NB4 (cell line): ENCODE measurements at places on chromosomes 1 and 21.
A peak's percentile ranks its signal among the peaks of the same experiment; 100 is the strongest.

DNA sequence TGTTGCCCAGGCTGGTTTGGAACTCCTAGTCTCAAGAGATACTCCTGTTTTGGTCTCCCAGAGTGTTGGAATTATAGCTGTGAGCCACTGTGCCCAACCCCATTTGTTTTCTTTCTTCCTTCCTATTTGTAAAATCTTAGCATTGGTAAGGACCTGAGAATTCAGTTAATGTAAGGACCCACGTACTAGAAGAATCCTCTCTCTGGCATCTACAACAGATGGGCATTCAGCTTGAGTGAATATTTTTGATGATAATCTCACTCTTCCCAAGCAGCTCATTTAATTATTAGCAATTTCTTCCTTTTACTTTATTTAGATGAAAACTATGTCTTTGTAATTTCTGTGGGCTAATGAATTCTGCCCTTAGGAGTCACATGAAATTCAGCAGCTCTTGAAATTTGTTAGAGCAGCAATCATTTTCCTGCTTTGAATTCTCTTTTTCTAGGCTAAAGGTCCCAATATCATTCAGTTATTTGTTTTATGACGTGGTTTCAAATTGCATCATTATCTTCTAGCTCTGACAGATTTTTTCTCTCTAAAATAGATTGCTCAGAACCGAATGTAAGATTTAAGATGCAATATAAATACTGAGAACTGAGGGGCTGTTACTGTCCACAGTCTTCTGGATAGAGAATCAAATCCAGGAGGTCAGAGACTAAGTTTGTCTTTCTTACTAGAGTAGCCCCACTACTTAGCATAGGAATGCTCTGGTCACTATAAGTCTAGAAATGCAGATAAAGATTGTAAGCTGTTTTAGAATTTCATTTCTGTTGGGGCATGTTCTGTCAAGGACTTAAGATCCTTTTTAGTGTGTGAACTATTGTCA is 59.4 kb downstream of the EPB41 start:
- no peak for DNase-seq

DNA sequence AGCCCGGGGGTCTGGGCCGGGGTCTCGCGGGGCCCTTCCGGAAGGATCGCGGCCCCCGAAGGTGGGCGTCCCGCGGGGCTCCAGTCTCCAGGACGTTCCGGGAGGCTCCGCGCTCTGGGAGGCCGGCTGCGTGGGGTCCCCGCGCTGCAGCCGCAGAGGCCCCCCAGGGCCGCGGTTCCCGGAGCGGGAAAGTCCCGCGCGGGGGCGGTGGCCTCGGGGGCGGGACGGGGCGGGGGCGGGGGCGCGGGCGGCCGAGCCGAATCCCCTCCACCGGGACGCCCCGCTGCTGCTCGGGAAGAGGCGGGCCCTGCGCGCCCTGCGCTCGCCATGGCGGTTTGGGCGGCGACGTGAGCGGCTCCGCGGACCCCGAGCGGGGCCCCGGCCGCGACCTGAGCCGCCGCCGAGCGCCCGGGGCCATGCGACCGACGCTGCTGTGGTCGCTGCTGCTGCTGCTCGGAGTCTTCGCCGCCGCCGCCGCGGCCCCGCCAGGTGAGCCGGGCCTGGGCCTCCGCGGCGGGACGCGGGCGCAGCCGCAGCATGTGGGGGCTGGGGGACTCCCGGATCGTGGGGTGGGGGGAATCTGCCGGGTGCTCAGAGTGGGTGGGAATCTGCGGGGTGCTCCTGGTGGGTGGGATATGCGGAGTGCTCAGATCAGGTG is at the start of gene IFNGR2:
Gene IFNGR2, plus strand, starts transcription at position 286 of the 658 bp plus-strand sequence. Its CDS starts 131 bp downstream, at position 417.
- peak; percentile 66 for DNase-seq

DNA sequence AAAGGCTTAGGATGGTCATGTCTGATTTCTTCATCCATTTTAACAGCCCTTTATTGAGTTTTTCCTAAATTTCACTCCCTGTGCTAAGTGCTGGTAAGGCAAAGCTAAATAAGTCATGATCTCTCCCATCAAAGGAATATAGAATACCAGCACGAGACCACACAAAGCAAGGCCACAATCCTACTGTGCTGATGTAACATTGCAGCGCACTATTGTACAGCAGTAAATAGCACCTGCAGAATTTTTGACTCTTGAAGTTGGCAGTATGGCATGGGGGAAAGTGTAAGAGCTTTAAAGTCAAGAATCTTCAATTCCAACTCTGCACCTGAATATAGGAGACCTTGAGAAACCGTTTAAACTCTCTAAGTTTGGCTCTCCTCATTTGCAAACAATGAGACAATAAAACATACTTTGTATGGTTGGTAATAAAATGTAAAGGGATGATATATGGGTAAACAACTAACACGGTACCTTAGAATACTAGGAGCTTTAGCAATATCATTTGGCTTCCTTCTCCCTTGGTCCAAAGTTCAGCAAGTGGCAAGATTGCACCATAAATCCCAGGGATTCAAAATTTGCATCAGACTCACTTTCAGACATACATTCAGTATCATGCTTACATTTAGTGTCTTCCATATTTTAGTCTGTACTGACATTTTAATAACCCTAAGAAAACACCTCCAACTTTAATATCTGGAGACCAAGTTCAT is 132.9 kb upstream of the PRDX6 start:
- no peak for DNase-seq

GRCh38 chr1:108080448-108080847 is 115.5 kb upstream of the VAV3 start:
- DNase-seq = no peak

DNA sequence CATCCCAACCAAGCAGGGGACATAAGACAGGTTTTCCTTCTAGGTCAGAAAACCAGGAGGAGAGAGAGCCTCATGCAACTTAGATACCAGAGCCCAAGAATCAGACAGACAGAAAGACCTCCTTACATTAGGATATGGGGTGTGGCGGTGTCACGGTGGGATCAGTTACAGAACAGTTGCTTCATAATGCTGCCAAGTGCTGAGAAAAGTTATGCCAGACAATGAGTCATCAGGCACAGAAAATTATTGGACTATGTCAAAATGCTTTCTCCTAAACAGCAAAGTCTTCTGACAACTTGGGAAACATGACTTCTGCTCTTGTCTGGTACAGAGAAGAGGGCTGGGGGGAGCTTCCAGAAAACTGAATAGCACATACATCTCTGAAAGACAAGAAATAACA is 1120.2 kb upstream of the TMPRSS15 start:
- DNase-seq = peak; percentile 15

GRCh38 chr1:1325288-1326074 is 879 bp downstream of the CPTP start:
- no peak for DNase-seq

GRCh38 chr1:155961937-155962336 is 16.4 kb downstream of the ARHGEF2 start:
- DNase-seq = peak; percentile 49

- DNase-seq = peak; percentile 23
Observed at GRCh38 chr1:212718499-212718898, 18.9 kb upstream of the BATF3 start.

DNA sequence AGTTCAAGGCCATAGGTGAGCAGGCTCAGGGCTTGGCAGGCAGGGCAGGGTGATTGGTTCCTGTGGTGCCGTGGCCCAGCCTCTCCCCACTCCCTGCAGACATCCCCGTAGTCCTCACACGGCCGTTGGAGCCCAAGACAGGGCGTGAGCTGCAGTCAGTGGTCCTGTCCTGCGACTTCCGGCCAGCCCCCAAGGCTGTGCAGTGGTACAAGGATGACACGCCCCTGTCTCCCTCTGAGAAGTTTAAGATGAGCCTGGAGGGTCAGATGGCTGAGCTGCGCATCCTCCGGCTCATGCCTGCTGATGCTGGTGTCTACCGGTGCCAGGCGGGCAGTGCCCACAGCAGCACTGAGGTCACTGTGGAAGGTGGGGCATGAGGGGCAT is 71.9 kb downstream of the OBSCN start:
- no peak for DNase-seq

DNA sequence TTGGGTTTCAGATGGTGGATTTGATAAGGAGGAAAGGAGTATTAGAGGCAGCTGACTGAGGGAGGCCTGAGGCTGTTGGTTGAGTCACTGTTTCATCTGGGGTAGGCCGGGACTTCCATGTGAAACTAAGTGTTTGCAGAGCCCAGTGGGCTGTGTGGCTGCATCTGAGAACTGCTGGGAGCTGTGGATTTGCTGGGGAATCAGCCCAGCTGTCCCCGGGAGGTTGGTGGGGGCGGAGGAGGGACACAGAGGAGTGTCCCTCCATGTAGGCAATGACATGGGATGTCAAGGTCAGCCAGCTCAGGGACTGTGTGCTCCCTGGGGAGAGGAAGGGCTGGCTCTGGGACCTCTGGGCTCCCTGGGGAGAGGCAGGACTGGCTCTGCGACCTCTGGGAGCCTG is 36.4 kb downstream of the SLC2A7 start:
- DNase-seq = no peak

DNA sequence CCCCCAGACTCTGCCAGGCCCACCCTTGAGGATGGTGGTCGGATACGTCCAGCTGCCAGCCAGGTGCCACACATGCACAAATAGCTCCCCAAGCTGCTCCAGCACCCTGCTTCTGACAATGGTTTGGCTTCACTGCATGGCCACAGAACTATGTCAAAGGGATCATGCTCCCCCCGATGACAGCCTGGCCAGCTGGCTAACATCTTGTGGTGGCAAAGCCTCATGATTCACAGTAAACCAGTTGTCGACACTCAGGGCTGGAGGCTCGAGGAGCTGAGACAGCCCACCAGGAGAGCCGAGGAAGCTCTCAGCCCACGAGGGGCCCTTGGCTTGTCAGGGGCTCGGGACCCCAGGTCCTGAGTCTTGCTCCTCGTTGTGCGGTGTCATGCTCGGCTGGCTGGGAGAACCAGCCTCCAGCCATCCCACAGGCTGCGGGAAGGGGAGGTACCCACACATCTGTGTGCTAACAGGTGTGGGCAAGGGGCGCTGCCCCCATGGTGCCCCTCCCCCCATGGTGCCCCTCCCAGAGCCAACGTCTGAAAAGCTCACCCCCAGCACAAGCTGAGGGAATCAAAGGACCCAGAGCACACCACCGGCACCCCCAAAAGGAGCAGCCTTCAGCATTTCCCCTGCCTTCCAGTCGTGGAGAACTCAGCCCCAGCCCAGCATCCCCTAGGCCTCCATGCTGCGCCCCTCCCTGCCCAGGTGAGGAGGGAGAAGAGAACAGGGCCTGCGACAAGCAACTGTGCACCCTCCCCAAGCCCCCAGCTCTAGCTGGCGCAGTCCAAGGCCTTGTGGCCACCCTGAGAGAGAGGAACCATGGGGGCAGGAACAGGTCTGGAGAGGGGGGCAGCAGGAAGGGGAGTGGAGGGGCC is 41.2 kb downstream of the KIF21B start:
- DNase-seq = peak; percentile 33

- no peak for DNase-seq
Observed at GRCh38 chr1:206555473-206555935, 48.2 kb downstream of the RASSF5 start.

GRCh38 chr1:45016090-45016697 is 4.1 kb downstream of the UROD start:
- DNase-seq = no peak

GRCh38 chr1:161261261-161262235 is 3.0 kb downstream of the PCP4L1 start:
- no peak for DNase-seq

GRCh38 chr21:34018910-34019309 is 54.5 kb upstream of the MRPS6 start:
- no peak for DNase-seq

DNA sequence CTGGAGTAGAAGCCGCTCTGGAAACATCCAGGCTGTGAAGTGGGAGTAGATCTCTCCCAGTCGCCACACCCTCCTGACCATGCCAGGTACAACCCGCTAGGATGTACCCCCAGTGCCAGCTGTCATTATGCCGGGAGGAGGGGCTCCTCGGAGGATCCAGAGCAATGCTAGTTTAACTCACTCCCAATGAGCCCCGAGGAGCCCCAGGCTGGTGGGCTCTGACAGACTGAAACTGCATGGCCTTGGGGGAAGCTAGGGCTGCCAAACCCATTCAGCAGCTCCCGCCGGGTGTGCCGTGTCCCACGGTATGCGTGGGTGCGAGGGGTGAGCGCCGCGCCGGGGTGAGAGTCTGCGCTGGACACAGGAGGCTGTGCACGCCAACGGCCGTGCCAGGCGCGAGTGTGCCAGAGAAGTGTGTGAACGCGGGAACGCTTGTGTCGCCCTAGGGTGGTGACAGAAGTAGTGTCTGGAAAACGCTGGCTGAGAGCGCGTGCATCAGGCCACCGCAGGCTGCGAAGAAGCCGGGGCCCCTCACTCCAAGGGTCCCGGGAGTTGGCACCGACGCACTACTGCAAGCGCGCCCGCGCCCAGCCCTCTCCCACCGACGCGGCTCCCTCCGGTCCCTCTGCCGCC is 177.1 kb upstream of the EDN2 start:
- peak; percentile 43 for DNase-seq

- DNase-seq = no peak
Observed at GRCh38 chr1:31905093-31905509, 33.1 kb downstream of the PTP4A2 start.

- DNase-seq = no peak
Observed at GRCh38 chr21:23789864-23790263, 1817.4 kb downstream of the MRPL39 start.

DNA sequence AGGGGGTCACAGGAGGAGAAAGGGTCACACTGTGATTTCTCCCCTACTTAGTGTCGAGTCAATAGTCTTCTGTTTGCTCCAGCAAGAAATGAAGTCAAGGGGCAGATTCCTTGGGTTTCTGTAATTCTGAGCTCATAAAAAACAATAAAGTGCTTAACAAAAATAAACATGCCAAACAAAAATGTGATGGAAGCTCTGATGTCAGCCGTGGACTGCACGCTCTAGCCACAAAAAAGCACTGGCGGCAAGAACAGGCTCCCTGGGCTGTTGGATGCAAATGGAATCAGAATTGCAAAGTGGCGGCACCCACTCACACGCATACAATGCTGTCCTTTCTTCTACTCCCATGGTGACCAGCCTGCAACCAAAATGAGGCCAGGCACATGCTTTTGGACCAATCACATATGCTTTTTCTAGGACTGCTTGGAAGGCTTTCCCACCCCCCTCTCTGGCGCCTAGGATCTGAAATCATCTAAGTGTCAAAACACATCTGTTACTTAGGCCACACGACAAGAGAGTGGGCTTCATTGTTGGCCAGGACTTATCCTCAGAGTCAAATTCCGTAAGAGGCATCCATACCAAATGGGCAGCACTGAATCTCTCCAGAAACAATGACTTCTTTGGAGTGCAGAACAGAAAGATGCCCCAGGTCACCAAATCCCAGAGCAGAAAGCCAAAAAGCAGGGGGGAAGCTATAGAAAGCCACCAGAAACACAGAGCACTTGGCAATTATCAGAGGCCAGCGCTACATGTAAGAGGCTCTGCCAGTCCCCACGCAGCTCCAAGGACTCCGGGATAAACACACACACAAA is 9.2 kb downstream of the C1orf198 start:
- DNase-seq = no peak

GRCh38 chr1:200973937-200974657 is 49.4 kb downstream of the KIF21B start:
- no peak for DNase-seq

DNA sequence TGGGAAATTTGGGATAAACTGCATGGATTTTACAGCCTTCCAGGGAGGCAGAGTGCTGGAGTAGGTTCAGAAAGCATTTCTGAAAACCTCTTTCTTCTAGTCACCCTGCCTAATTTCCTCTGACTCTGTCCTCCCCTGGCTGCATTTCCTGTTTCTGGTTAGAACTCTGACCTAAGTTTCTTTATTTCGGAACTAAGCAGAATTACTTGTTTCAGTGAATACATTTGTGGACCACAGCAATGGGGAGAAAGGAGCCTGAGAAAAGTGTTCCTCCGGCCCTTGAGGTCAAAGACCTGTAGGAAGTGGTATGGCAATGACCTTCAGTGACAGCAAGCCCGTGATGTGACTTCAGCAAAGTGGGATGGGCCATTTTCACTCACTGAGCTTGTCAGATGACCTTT is 173.4 kb upstream of the RUNX1 start:
- DNase-seq = peak; percentile 47
